ENCODE measurements at places on chromosomes 1 and 21. TPM values are rescaled to one million over a fixed set of nuclear protein-coding genes. Genes with fewer than 3 reads are reported as not detected.

GRCh38 chr1:179094818-179095217, 12.9 kb downstream of the TOR3A start:
- H3K4me3 ChIP-seq, result no peak overlapping the region
- H3K27ac ChIP-seq, result no peak overlapping the region
- peaks cover 23% of the 10 kb centered on the region for H3K36me3 ChIP-seq
- H3K4me1 ChIP-seq, result peaks cover 13% of the 10 kb centered on the region

- no peak overlapping the region for H3K4me3 ChIP-seq
- no peak overlapping the region for H3K27ac ChIP-seq
- H3K27me3 ChIP-seq, result no peaks in the 10 kb centered on the region
- H3K36me3 ChIP-seq, result no peaks in the 10 kb centered on the region
- no peak for DNase-seq
Measured at GRCh38 chr1:94530373-94530878, 11.1 kb downstream of the F3 start.

- no peaks in the 10 kb centered on the region for H3K27me3 ChIP-seq
- no peaks in the 10 kb centered on the region for H3K36me3 ChIP-seq
- peak overlapping the region; percentile 44 for H3K4me3 ChIP-seq
- peak overlapping the region; percentile 38 for H3K27ac ChIP-seq
- H3K4me1 ChIP-seq, result peaks cover 53% of the 10 kb centered on the region
Measured at GRCh38 chr1:66271216-66271903, 262.6 kb upstream of the SGIP1 start.

DNA sequence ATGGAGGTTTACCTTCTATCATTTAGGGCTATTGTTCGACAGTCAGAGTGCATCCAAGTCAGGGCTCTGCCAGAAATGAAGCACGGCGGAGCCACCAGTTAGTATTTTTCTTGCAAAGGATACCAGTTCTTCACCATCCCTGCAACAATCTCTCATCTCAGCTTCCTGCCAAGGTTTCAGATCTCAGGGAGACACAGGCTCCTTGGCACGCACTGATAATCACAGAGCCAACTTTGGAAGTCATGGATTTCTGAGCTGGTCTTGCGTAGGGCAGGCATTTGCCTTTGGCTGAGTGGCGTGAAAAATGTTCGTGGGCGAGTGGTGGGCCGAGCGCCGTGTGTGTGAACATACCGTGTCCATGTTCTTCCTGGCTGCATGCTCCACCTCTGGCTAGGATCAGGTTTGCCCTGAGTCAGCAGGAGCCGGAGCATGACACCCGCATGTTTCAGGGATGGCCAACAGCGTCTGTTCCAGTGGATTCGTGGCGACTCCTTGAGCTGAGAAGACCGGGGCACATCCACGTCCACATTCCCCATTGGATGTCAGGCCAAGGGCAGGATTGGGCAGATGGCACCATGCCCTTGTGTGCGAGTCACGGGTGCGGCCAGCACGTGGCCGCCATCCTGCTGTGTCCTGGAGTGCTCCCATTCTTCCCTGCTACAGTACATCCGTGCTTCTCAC, 118.5 kb upstream of the C1orf174 start:
- H3K36me3 ChIP-seq, result no peaks in the 10 kb centered on the region
- no peaks in the 10 kb centered on the region for H3K4me1 ChIP-seq
- no peak for DNase-seq
- H3K4me3 ChIP-seq, result no peak overlapping the region
- H3K27me3 ChIP-seq, result no peaks in the 10 kb centered on the region

Gene HLX
- 33.5 TPM for total RNA-seq

Measured in thoracic aorta (tissue), 2 donors.